Stimulated activated naive B cell treated with anti-CD40 and anti-IgM and Interleukin-4, amounts not matched to agents 10 μg/mL and 1 μg/mL and 100 μg/mL, for 72 hours (primary cell): ENCODE measurements at places on chromosomes 7 and 10.

DNA sequence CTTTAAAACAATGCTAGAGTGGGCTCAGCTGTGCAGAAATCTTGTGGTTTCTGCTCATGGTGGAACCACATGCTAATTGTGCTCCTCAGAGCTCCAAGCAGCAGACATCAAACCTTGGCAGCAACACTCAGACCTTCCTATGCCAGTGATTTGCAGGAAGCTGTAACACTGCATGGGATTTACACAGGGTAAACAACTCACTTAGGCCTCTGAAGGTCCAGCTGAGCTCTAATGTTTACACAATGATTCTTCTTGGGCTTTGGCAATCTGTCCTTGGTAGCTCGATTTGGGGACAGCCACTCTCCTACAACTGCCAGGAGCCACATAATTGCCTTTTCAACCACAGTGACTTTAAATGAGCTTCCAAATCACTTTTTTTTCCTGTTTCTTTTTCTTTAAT lies 97.7 kb upstream of the PDLIM1 start:
- no peaks in the 10 kb centered on the region for H3K27me3 ChIP-seq
- no peaks in the 10 kb centered on the region for H3K36me3 ChIP-seq
- peaks cover 12% of the 10 kb centered on the region for H3K4me1 ChIP-seq
- no peak overlapping the region for H3K27ac ChIP-seq

- H3K4me3 ChIP-seq = no peak overlapping the region
- DNase-seq = no peak
- no peak overlapping the region for H3K27ac ChIP-seq
- no peaks in the 10 kb centered on the region for H3K4me1 ChIP-seq
- H3K36me3 ChIP-seq = no peaks in the 10 kb centered on the region
These were observed 101.8 kb downstream of the GNAT3 start for GRCh38 chr7:80410081-80410480.

- DNase-seq = no peak
- no peak overlapping the region for H3K4me3 ChIP-seq
- H3K27me3 ChIP-seq = no peaks in the 10 kb centered on the region
- H3K27ac ChIP-seq = no peak overlapping the region
- H3K4me1 ChIP-seq = no peaks in the 10 kb centered on the region
These were observed 31.3 kb upstream of the INSYN2A start for GRCh38 chr10:127227663-127228062.

- H3K27me3 ChIP-seq = no peaks in the 10 kb centered on the region
- no peak overlapping the region for H3K4me3 ChIP-seq
- peaks cover 32% of the 10 kb centered on the region for H3K4me1 ChIP-seq
These were observed 46.6 kb downstream of the C1GALT1 start for GRCh38 chr7:7228967-7229366.

DNA sequence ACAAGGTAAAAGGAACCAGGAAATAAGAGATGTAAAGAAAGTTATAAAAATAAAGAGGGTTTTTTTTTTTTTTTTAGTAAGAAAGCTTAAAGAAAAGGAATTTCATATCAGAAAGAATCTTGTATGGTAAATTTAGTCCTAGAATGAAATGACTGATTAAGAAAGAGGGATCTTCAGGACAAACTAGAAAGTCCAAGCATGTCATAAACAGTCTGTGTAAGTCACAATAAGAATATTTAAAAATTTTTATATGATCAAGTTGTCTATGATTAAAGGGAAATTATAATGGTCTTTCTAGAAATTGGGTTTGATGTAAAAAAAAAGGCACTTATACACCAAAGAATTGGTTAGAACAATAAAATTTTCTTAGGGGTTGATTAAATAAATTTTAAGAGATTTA lies 289.5 kb downstream of the XPNPEP1 start:
- no peaks in the 10 kb centered on the region for H3K27me3 ChIP-seq
- H3K27ac ChIP-seq = no peak overlapping the region
- no peaks in the 10 kb centered on the region for H3K36me3 ChIP-seq
- H3K4me1 ChIP-seq = no peaks in the 10 kb centered on the region

DNA sequence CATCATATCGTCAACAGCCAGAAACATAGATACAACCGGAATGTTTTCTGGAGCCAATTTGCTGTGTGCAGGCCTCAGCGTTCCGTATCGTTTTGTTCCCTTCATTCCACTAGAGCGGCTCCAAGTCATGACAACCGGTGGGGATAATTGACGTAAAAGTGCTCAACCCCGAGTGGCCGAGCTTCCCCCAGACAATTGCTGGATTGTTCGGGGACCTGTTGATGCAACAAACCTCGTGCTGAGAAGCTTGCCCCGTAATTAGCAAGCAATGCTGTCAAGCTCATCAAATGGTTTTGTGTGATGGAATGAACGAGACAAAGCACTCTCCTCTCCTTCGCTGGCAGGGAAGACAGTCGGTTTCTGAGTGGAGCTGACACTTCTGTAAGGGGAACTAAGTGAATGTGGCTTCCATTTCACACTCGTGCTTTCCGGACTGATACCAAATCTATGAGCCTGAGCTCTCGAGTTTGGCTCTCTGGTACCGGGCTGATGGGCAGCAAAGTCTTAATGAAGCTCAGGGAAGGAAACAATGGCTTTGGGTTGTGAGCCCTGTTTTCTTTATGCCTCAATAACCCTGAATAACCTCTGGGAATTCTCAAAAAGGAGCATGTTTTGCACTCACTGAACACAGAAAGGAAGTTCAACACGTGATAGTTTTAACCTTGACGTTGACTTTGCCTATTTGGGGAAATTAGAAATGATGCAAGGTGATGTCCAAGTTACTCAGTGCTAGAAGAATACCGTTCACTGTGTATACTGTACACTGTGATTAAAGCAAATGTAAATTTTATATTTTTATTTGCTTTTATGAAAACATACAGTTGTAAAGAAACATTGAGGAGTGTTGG lies 220.5 kb downstream of the BAMBI start:
- no peaks in the 10 kb centered on the region for H3K27me3 ChIP-seq
- no peaks in the 10 kb centered on the region for H3K36me3 ChIP-seq
- H3K27ac ChIP-seq = no peak overlapping the region
- H3K4me3 ChIP-seq = no peak overlapping the region
- no peak for DNase-seq

GRCh38 chr7:96089511-96089910 lies 232.4 kb downstream of the SLC25A13 start:
- DNase-seq = no peak
- no peak overlapping the region for H3K4me3 ChIP-seq
- H3K36me3 ChIP-seq = no peaks in the 10 kb centered on the region

- no peaks in the 10 kb centered on the region for H3K36me3 ChIP-seq
- H3K27ac ChIP-seq = no peak overlapping the region
- DNase-seq = no peak
- no peaks in the 10 kb centered on the region for H3K4me1 ChIP-seq
- H3K27me3 ChIP-seq = no peaks in the 10 kb centered on the region
- no peak overlapping the region for H3K4me3 ChIP-seq
These were observed 519.2 kb downstream of the TFEC start for GRCh38 chr7:115511330-115511729.

- no peaks in the 10 kb centered on the region for H3K27me3 ChIP-seq
- H3K4me3 ChIP-seq = no peak overlapping the region
- H3K4me1 ChIP-seq = no peaks in the 10 kb centered on the region
- no peak for DNase-seq
- no peak overlapping the region for H3K27ac ChIP-seq
These were observed 154.6 kb downstream of the TPST1 start for GRCh38 chr7:66359656-66360211.

- peak; percentile 61 for DNase-seq
- H3K27me3 ChIP-seq = no peaks in the 10 kb centered on the region
- H3K4me1 ChIP-seq = no peaks in the 10 kb centered on the region
- H3K27ac ChIP-seq = no peak overlapping the region
- H3K36me3 ChIP-seq = no peaks in the 10 kb centered on the region
These were observed 142.4 kb downstream of the SH3PXD2A start for GRCh38 chr10:103712898-103713498.

DNA sequence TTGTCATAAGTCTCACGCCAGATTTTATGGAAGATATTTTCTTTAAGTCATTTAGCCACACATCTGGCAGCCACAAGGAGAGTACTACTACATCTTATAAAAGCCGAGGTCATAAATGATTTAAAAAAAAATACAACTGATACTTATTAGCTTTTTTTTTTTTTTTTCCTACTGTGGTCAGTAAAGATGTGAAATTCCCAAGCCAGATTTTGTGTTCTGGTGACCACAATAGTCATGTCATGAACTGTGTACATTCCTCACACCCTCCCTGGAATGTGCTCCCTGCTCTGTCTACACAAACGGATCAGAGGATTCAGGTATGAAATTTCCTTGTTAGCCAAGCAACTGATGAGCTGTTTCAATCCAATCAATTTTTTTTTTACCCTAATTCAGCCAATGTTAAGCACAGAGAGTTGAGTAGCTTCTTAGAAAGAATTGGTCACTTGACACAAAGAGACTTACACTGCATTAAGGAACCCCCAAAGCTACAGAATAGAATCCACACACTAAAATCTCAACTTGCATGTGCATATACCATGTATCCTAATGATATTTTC lies 54.7 kb downstream of the CHRM2 start:
- H3K4me3 ChIP-seq = no peak overlapping the region
- no peak for DNase-seq
